ENCODE measurements at places on chromosomes 13 and 19.
A peak's percentile ranks its signal among the peaks of the same experiment; 100 is the strongest.

- DNase-seq: no peak
Observed at GRCh38 chr13:36533806-36534205, 101.5 kb downstream of the CCNA1 start.

GRCh38 chr19:57672466-57672865 is 3.7 kb downstream of the ZSCAN4 start:
- DNase-seq: no peak

- peak; percentile 20 for DNase-seq
Observed at GRCh38 chr13:101144808-101145419, 271.4 kb downstream of the NALCN start.

GRCh38 chr13:37138169-37138568 is 32.7 kb upstream of the CSNK1A1L start:
- no peak for DNase-seq

DNA sequence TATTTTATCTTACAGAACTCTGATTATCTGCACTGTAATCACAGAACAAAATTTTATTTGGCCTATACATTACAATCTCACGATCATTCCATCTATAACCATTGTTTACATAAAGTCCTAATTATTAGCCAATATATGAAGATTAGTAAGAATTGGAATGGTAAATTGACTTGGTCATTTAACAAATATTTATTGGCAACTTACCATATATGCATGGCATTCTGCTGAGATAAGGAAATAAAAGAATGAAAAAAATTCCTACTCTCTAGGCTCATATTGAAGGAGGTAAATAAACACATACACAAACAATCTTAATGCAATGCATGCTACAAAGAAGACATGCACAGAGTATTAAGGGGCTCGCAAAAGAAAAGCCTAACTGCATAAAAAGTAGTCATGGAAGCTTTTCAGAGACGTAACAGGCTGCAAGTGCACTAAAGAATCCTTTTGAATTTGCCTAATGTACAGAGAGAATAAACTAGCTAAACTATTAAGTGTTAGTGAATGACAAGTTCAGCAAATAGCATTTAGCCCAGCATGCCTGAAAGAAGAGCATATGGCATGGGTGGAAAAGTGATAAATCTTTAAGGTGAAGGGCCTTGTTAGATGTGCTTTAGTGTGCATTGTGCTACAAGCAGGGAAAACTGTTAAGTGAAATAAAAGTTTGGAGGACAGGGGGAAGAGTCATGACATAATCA is 1131.1 kb downstream of the PCDH9 start:
- no peak for DNase-seq

DNA sequence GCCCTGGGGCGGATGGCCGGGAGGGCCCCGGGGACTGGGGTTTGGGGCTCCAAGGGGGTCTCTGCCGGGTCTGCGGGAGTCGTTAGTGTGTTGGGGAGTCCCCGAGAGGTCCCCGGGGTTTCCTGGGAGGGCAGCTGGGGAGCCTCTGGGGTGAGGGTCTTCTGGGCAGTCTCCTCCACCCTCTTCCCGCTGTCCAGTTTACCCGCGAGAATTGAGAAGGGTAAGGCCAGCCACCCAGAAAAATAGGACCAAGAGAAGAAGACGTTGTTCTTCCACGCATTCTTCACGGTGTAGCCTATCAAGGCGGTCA is 1.0 kb upstream of the ETFB start:
- DNase-seq: no peak

GRCh38 chr13:43640476-43640875 is 146.3 kb downstream of the ENOX1 start:
- DNase-seq: no peak

Measured in NCI-H446 (cell line).